IPS-NIHi11 (cell line): ENCODE measurements at places on chromosomes 1 and 21.
A peak's percentile ranks its signal among the peaks of the same experiment; 100 is the strongest.

- no peak for DNase-seq
Observed at GRCh38 chr1:40782371-40782956, 1.1 kb upstream of the KCNQ4 start.

DNA sequence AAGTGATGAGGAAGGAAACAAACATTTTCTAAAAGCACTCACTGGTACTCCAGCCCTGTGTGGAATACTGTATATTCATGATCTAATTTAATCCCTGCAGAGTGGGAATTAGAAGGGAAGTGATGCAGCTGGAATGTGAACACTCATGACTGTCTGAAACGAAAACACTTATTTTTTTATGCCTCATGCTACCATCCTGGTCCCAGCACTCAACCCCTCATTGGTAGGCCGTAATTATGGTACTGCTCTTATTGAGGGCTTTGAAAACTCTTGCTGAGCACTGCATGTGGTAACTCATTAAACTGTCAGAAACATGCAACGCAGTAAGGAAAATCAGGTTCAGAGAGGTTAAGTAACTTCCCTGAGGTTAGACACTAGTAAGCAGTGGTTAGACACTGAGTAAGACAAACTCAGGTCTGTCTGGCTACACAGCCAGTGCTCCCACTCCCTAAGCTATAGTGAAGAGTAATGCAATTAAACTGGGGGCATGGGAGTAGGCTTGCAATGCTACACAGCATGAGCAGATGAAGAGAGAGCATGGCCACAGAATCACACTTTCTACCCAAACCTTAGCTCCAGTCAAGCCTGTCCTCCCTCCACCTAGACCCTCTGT, 17.3 kb upstream of the TNFSF4 start:
- DNase-seq, result no peak

- DNase-seq, result no peak
Observed at GRCh38 chr1:114550336-114550735, 31.1 kb downstream of the BCAS2 start.

DNA sequence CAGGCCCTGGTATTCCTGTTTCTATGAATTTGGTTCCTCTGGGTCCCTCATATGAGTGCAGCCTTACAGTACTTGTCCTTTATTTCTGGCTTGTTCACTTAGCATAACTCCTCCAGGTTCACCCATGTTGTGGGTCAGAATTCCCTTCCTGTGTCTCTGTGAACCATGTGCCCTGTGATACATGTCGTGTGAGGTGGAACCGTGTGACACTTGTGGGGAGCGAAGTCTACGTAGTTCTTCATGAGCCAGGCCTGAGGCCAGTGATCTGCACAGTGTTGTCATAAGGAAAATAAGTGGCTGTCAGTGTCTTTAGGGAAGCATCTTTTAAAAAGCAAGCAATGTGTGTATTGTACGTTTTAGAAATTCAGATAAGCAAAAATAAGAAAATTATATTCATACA, 122.8 kb downstream of the GALNT2 start:
- no peak for DNase-seq

DNA sequence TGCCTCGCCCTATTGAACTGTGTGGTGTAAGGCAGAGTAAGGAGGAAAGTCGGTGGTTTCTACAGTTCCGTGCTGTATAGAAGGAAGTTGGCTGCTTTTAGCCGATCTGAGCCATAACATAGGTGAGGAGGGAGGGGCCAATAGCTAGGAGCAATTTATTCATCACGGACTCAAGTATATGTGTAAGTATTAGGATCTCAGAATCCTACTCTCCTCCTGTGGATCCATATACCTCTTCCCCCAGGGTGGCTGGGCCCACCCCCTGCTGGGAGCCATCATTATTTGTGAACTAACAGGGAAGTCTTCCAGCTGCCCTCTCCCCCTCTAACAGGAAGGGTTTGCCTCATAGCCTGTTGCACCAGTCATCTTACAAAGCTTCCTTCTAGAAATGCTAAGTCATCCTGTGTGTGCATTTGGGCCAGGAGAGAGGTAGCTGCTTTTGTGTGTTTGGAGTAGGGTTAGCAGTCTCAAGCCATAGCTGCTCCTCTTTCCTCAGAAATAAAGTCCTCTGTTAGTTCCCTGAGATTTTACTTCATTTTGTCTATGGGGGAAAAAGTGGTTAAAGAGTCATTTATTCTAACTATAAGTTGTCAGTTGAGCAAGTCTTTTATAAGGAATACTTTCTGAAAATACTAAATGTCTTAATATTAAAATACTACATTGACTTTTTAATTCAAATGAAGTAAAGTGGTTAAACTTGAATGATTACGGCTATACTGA, 14.9 kb upstream of the CENPS start:
- DNase-seq, result peak; percentile 16

GRCh38 chr1:101820071-101820470, 176.7 kb downstream of the OLFM3 start:
- DNase-seq, result peak; percentile 22

- no peak for DNase-seq
Observed at GRCh38 chr1:239987103-239987745, 104.5 kb upstream of the FMN2 start.

- DNase-seq, result peak; percentile 42
Observed at GRCh38 chr1:151327903-151328674, 873 bp upstream of the PI4KB start.

- no peak for DNase-seq
Observed at GRCh38 chr1:2806591-2806990, 5.1 kb upstream of the TTC34 start.

DNA sequence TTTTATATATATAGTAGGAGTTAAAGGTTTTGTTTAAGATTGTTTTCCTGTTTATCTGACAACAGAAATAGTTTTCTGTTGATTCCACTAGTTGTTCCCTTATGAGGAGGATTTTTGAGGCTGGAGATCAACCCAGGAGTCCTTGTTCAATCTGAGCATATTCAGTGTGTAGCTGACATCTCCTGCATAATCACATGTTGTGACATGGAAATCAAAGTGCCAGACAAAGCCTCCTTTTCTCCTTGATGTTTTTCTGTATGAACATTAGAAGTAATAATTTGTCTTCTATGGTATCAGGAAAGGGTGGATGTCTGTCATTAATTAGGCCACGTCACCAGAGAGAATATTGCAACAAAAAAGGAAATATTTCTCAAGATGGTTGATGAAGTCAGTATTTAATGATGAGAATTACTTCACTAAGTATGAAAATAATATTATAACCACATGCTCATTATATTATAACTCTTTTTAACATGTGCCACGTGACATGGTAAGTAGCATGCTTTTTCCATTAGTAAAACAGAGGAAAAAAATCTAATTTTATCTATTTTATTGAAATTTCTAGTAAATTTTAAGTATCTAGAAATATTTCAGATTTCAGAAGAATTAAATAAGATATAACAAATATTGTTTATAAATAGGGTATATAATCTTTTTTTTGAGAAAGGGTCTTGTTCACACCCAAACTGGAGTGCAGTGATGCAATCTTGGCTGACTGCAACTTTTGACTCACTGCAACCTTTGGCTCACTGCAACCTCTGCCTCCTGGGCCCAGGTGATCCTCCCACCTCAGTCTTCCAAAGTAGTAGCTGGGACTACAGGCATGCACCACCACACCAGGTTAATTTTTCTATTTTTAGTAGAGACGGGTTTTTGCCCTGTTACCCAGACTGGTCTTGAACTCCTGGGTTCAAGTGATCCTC, 223.5 kb downstream of the HMCN1 start:
- no peak for DNase-seq

GRCh38 chr1:1202831-1203560, 3.4 kb downstream of the TNFRSF18 start:
- no peak for DNase-seq

DNA sequence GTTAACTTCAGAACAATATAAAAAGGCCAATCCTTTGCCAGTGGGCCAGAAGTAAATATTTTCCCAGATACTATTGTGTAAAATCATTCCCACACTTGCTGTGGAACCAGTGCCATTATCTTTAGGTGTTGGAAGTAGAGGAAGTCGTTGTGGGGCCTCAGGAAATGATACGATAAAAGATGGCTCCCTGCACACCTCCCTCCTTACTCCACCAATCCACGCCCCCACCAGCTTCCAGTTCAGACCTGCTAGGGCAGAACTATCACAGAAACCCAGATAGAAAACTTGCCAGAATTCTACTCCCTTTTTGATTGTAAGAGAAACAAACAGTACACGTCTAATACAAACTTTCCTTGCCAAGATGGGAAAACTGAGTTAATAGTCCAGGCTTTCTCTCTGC, 173.0 kb upstream of the FMN2 start:
- no peak for DNase-seq

DNA sequence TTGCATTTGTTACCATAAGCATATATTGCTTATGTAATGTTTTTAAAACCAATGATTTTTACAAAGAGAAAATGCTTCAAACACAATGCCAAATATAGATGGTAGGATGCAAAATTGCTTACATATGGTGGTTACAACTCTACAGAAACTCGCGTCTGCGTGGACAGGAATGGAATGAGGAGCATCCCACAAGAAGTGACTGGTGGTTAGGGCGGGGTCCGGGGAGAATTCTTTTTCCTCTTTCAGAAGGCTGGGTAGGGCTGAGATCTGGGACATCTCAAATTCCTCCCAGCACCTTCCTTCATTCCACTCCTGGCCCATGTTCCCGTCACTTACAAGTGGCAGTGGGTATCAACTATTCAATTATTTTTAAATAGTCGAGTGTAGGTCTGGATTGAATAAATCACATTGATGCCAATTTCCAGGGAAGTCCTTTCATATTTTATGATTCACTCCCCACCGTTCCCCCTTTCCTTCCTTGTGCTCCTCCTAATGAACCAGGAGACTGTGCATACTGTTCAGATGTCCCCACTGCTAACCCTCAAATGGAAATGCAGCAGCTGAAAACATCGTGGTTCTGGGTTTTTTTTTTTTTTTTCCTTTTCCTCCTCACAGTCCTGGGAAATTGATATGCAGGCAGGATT, 174.5 kb upstream of the POU3F1 start:
- no peak for DNase-seq

GRCh38 chr1:4655674-4656532, 1.5 kb downstream of the AJAP1 start:
- peak; percentile 76 for DNase-seq

DNA sequence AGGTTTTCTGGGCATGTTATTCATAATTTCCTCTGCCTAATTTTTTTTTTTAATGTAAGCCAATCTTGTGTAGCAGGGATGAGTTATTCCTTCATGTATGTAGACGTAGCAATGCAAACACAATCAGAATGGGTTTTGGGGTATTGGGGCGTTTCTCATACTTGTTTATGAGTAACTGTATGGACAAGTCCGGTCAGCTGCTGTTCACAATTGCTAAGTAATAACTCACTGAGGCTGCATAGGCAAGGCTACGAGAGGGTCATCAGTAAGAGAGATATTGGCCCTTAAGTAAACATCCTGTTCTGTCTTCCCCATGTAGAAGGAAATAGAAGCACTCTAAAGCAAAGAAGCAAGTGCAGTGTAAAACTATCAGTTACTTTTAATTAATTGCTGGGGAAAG, 9.5 kb upstream of the TARS2 start:
- no peak for DNase-seq

DNA sequence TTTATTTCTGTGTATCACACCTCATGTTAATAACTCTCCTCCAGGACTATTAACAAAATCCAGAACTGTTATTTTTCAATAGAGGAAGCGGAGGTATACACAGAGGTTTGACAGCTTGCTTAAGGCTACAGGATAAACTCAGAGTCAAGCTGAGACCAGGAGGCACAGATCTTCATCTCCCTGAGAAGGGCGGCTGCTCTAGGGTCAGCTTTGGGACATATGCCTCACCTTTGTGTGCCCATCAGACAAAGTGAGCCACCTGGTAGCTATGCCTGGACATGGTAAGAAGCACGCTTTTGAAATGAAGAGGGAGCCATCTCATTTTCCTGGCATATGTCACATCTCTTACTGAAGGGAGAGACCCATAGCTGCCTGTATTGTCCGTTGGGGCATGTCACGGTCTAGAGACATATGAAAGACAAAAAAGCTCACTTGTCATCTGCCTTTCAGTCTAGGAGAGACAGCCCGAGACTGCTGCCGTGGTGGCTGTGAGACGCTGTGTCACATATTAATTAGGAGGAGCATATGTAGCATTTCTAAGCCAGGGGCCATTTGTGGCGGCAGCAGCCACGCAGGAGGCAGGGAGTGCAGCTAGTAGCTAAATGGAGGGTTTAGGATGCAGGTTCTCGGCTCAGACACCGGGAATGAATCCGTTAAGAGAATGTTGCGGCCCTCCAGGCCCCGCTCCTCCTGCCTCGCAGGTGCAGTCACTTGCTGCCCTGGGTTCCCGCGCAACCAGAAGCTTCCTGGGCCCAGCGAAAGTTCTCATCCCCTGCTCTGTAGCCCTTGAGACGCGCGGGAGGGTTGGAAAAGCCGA, 161.3 kb upstream of the C1orf21 start:
- no peak for DNase-seq

- no peak for DNase-seq
Observed at GRCh38 chr21:45401054-45401518, 3.9 kb upstream of the COL18A1 start.

DNA sequence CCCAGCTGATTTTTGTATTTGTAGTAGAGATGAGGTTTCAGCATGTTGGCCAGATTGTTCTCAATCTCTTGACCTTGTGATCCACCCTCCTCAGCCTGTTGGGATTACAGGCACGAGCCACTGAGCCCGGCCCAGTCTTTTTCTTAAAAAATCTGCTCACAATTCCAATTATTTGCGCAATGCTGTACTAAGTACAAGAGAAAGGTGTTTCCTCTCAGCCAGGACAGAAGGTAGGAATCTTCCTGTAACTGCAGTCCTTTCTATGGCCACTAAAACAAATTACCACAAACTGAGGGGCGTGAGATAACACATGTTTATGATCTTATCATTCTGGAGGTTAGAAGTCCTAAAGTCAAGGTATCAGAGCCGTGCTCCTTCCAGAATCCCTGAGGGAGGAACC, 6.9 kb upstream of the CBR3 start:
- DNase-seq, result no peak

GRCh38 chr1:205834751-205835150, 15.2 kb downstream of the PM20D1 start:
- no peak for DNase-seq

DNA sequence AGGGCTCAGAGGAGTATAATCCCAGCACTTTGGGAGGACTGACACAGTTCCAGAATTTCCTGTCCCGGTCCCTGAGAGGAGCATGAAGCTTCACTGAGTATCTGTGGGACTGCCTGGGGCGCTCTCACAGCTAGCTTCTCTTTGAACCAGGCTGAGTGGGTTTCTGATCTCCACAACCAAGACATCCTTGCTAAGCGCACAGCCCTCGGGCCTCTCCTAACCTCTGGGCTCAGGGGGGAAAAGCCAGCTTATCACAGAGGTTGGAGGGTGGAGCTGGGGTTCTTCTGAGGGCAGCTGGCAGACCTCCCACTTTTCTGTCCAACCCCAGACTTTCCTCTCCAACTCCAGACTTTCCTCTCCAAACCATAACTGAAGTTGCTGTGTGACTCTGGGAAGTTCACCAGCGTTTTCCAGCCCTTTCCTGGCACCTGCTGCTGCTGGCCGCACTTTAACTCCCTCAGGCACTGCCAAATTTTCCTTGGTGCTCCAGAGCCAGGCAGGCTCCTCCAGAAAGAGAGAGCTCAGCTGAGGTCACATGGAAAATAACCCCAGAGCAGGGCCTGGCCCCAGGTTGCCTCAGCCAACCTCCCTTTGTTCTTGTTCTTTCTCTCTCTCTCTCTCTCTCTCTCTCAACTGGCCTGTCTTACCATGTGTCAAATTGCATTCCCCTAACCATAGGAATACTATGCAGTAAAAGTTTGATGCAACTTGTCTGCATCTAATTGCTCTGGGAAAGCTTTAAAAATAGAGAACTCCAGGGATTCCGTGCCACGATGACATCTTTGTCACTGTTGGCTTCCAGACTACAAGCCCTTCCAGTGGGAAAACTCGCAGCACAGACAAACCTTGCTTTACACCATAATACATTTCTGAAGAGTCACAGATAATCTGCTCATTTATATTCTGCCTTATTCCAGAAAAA, 49.5 kb downstream of the OLFML2B start:
- DNase-seq, result no peak
